CD4-positive, alpha-beta T cell treated with Interleukin-17A for 1 hour (primary cell): ENCODE measurements at places on chromosomes 13 and 19.

- DNase-seq: no peak
Measured at GRCh38 chr19:5407356-5407755, 47.9 kb upstream of the ZNRF4 start.

DNA sequence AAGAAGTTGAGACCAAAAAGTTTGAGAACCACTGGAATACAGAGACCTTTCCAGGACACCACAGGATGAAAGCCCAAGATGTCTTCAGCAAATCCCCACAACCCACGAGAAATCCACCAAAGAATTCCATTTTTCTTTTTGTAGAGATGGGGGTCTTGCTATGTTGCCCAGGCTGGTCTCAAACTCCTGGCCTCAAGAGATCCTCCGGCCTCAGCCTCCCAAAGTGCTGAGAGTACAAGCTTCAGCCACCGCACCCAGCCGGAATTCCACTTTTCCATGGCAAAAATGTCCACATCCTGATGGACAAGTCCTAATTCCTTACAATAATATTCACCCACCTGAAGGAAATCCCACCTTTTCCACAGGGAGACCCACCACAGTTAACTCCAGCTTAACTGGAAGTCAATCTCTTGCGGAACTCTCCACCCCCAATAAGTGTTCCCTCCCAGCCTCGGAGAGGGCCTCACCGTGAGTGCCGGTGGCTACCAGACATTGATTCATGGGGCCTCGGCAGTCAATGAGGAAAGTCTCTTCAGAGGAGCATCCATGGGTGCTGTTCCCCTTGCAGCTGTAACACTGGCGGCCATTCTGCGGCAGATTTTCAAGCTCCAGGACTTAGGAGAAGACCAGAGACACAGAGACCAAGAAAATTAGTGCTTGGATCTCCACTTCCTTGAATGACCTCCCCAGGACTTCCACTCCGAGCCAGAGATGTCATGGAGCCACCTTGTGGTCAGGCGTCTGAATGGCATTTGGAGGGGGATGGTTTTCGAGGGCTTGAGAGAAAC, 12.3 kb upstream of the CADM4 start:
- peak; percentile 55 for DNase-seq

DNA sequence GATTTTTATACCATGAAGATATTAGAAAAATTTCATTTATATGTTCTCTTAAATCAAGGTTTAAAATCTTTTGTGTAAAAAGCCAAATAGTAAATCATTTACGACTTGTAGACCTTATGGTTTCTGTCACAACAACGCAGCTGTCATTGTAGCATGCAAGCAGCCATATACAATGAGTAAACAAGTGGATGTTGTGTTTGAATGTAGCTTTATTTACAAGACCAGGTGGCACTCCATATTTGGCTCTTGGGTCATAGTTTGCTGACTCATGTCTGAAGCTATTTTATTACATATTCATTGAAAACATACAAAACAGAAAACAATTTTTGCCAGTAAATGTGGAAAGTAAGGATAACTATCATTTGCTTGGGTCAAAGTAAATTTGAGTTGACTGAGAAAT, 930.8 kb downstream of the SLITRK5 start:
- DNase-seq: no peak

- DNase-seq: no peak
Measured at GRCh38 chr19:32677657-32678056, 2.0 kb downstream of the RGS9BP start.

GRCh38 chr13:99261059-99261458, 2.9 kb upstream of the GPR18 start:
- DNase-seq: no peak

GRCh38 chr13:81393110-81393509, 1052.2 kb upstream of the SPRY2 start:
- DNase-seq: no peak

DNA sequence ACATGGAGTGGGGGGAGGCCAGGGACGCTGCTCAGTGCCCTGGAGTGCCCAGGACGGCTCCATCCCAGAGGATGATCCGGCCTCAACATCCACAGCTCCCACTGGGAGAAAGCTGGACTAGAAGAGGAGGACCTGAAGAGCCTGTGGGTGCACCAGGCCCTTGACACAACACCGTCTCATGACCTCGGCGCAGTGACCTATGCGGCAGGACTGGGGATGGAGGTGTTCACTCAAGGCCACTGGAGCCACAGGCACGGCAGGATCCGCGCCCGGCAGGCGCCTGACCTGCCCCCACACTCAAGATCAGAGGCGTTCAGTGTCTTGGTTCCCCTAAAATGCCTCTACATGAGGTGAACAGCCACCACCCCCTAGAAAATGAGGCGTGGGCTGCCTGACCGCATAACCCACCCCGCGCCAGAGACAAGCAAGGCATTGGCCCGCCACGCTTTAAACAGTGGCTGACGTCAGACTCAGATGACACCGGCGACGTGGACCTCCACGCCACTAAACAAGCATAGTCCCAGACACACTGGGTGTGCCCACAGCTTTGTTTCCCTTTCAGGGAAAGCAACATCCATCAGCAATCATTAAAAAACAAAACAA, 8.0 kb downstream of the SGTA start:
- DNase-seq: no peak

DNA sequence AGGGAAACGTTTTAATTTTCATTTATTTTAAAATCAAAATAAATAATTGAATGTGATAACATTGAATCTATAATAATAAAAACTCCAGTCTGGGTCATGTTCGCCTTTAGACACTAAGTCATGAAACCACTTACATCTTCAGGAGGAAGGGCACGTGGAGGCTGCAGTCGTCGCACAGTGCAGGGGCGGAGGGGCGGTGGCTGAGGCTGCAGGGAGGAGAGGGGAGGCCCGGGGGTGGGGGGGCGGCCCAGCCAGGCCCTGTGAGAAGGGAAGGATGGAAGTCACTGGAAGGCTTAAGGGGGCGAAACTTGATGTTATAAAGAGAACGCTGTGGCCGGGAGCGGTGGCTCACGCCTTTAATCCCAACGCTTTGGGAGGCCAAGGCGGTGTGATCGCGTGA, 14.9 kb upstream of the LATS2 start:
- DNase-seq: no peak

DNA sequence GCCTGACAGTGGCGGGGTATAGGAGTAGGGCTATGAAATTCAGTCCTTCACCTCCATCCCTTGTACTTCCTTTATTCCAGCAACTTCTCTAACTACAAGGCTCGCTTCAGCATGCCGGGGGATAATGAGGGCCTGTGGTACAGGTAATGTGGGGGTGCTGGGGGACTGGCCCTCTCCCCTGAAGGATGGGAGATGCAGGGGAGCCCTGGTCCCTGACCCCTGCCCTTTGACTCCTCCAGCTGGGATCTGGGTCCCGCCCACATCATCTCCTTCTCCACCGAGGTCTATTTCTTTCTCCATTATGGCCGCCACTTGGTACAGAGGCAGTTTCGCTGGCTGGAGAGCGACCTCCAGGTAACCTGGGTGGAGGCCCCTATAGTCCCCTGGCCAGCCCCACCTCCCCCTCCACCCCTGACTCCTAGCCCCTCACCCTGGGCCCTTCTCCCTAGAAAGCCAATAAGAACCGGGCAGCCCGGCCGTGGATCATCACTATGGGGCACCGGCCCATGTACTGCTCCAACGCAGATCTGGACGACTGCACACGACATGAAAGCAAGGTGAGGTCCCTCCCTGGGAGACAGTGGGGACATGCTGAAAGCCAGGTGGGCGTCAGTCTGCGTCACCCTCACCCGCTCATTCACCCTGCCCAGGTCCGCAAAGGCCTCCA, 16.5 kb downstream of the ACP7 start:
- DNase-seq: no peak

GRCh38 chr19:38190061-38190460, 34.0 kb downstream of the DPF1 start:
- no peak for DNase-seq

DNA sequence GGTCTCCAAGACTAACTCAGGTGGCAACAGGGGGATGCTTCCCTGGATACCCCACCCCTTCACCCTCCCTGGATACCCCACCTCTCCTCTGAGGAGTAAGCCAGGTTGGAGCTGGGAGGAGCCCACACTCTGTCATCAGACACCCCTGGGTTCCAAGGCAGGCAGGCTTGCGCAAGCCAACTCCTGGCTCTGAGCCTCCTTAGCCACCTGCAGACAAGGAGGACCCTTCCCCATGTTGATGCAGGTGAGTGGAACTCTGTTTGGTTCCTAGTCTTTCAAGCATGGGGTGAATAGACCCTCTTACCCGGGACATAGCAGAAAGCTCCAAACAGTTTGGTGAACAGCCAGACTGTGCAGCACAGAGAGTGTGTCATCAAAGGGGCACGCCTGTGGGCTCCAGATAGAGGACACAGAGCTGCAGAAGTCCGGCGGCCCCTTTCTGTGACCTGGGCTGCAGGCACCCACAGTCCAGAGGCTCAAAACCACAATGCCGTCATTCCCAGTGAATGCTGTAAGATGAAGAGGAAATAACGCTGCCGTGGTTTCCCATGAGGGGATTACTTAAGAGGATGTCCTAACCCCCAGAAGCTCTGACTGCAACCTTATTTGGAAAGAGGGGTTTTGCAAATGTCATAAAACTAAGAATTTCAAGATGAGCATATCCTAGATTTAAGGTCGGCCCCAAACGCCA, 12.1 kb upstream of the HAS1 start:
- DNase-seq: peak; percentile 23

GRCh38 chr13:27408074-27408473, 16.3 kb upstream of the GTF3A start:
- no peak for DNase-seq

DNA sequence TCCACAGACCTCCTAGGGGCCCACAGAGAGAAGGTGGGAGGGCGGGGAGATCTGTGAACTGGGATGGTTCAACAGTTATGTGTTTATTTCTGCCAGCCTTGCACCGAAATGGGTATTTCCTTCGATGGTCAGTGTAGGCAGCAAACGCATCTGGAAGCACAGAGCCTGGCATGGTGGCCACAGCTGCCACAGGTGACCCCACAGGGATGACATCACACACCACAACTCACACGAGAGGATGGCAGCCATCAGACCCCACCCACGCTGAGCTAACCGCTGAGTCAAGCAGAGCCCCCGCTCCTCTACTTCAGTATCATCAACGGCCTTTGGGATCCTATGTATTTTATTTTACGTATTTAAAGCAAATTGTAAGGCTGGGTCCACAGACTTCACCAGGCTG, 37.4 kb downstream of the NAXD start:
- no peak for DNase-seq

DNA sequence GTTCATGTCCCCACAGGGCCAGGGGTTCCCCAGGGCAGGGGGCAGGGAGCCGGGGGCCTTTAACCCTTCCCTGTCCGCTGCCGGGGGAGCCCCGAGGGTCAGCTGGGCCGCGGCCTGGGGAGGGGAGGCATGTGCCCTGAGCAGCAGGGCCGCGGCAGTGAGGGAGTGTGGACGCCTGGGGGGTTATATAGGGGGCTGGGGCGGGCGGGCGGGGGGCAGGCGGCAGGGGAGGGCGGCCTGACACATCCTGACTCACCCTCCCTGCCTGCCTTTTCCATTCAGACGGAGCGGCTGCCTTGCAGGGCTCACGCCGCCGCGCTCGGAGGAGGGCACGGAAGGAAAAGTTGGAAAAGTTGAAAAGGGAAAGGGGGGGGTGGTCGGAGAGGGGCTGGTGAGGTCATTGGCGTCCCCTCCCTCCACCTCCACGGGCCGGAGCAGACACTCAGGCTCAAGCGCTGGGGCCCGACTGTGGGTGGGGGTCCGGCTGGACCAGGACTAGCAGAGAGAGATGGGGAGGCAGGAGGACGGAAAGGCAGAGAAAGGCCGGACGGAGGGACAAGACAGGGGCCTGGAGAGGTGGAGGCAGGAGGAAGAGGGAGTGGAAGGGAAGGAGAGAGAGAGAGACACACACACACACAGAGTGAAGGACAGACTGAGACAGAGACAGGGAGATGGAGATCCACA, at the start of gene IL11:
Gene IL11, minus strand, starts transcription at position 159 of the 684 bp plus-strand sequence. Its CDS starts 153 bp downstream, at position 6.
- DNase-seq: no peak

- peak; percentile 68 for DNase-seq
Measured at GRCh38 chr19:41299755-41300089, 10.2 kb upstream of the CCDC97 start.

- peak; percentile 62 for DNase-seq
Measured at GRCh38 chr19:6925801-6926751, 38.7 kb downstream of the ADGRE1 start.

DNA sequence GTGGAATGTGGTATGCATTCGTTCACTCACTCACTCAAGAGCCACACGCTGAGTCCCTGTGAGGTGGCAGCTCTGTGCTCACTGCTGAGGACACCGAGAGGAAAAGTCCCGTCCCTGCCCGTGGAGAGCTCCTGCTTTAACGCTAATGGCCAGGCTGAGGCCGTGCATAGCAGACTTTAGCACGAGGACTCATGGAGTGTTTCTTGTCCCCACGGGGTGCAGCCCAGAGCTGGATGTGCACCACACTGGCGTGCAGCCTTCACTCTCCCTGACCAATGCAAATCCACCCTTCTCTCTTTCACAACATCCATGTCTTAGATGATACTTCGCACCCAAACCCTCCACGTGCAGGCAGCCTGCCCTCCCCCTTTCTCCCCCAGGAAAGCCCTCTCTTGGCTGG, 159.6 kb upstream of the ZNF536 start:
- no peak for DNase-seq

DNA sequence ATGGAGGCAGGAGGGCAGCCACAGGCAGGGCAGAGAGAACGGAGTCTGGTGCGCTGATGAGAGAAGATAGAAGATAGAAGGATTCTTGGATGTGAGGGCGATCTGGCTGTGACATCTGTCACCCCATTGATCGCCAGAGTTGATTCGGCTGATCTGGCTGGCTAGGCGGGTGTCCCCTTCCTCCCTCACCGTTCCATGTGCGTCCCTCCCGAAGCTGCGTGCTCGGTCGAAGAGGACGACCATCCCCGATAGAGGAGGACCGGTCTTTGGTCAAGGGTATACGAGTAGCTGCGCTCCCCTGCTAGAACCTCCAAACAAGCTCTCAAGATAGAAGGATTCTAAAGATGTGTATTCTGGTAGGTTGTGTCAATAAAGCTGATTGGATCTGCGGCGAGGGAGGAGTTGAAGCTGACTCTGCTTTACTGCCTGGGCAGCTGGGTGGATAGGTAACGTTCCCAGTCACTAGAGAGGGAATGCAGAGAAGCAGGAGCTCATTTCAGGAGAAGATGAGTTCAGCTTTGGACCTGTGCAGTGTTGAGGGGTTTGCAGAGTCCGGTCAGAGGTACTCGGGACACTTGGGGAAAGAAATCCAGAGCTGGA, 5.1 kb downstream of the UBAC2 start:
- DNase-seq: no peak

GRCh38 chr13:42170029-42170428, 101.9 kb upstream of the AKAP11 start:
- no peak for DNase-seq

- no peak for DNase-seq
Measured at GRCh38 chr19:35265900-35266519, 2.8 kb upstream of the USF2 start.

DNA sequence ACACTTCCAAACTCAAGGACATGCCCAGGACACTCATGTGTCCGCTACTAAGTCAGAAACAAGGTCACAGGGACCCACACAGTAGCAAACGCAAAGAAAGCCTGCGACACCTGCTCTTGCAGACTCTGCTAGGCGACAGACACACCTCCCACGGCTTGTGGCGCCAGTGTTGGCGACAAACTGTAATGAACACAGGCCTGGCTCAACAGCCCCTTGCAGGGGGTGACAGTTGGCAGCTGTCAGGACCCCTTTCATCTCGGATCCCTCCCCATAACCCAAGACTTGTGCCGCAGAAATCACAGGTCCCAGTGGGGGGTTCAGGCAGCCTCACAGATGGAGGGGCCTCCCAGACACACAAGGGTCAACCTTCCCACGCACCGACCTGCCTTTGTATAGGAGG, 364 bp downstream of the CKM start:
- DNase-seq: no peak

GRCh38 chr13:44652962-44653660, 77.0 kb upstream of the TSC22D1 start:
- DNase-seq: no peak

- peak; percentile 58 for DNase-seq
Measured at GRCh38 chr13:20489185-20489820, 36.4 kb downstream of the CRYL1 start.
